ENCODE measurements at places on chromosomes 5 and 9.

DNA sequence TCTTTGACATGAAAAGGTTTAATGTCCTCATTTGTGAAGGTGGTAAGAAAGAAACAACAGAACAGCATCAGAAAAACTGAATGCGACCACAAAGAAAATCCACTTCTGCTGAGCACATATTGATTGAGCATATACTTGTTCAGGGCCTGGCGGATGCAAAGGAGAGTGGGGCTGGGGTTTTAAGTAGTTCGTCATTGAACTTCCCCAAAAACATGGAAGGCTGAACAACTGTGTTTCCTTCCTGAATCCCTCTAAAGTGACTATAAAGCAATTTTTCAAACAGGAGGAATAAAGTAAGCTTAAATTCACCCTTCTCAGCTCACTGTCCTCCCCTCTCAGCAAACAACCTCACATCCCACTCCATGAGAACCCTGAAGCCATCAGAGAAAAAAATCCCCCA is 262.9 kb downstream of the AGTPBP1 start:
- no peak for DNase-seq

GRCh38 chr5:90231688-90232087 is 177.9 kb downstream of the CETN3 start:
- DNase-seq: no peak

GRCh38 chr9:86531971-86532640 is 177.9 kb upstream of the TUT7 start:
- DNase-seq: no peak

- DNase-seq: no peak
Observed at GRCh38 chr9:89225991-89226471, 47.4 kb upstream of the SHC3 start.

- DNase-seq: no peak
Observed at GRCh38 chr5:1640421-1640881, 116.7 kb upstream of the LPCAT1 start.

DNA sequence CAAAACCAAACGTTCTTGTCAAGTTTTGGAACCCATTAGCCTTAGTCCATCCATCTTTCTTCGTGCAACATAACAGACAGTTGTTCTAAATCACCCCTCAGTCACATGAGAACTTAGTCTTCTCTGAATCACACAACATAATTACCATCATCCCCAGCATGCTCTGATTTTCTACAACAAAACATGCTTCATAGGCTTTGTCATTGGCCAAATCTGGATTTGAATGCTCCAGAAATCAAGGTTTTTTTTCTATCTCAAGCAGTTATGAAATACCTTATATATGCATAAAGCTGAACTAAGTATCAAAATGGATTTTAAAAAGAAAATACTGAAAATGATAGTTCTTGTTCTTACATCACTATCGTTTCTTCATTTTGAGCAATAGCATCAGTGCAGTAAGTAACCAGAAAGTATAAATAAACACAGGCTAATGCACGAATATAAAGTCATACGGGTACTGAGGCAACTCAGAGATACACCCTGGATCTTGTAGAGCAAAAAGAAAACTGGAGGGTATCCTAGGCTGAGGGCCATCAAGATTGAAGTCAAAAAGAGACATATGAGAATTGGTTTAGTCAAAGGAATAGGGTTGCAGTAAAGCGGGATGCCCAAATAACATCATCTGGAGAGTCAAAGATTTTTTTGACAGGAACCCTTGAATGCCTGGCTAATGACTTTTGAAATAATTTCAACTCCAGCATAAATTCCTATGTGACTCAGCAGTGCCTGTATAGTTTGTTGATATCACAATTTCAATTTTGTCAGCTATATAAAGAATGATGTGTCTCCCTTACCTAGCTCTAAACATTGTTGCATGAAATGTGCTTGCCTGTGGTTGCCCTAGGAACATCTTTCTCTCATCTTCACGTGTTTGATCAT is 164.7 kb downstream of the ADAMTSL1 start:
- no peak for DNase-seq

DNA sequence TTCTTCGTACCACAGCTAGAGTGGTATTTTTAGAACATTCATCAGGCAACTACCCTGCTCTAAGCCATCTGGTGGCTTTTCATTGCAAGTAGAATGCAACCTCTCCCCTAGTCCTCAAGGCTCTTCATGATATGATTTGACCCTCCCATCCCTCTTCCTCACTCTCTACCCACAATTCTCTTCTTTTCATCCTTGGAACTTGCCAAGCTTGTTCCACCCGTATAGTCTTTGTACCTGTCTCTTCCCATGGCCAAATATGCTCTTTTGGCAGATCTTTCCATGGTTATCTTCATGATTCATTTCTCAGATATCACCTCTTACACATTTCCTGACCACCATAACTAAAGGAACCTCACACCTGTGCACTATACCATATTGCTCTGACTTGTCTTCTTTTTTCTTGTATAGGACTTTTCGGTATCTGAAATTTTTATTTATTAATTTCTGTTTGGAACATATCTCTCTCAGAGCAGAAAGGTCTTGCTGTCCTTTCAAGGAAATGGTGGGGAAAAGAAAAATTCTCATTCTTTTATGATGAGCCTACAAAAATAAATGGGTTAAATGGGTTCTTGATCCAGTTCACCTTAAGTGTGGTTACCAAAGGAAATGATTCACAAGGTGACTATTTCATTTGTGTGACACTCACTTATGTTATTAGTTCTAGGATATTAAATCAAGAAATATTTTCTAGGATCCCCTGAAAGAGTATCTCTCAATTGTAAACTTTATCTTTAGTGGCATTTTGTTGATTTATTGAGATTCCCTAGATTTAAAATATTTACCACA is 3.7 kb upstream of the CD274 start:
- no peak for DNase-seq

DNA sequence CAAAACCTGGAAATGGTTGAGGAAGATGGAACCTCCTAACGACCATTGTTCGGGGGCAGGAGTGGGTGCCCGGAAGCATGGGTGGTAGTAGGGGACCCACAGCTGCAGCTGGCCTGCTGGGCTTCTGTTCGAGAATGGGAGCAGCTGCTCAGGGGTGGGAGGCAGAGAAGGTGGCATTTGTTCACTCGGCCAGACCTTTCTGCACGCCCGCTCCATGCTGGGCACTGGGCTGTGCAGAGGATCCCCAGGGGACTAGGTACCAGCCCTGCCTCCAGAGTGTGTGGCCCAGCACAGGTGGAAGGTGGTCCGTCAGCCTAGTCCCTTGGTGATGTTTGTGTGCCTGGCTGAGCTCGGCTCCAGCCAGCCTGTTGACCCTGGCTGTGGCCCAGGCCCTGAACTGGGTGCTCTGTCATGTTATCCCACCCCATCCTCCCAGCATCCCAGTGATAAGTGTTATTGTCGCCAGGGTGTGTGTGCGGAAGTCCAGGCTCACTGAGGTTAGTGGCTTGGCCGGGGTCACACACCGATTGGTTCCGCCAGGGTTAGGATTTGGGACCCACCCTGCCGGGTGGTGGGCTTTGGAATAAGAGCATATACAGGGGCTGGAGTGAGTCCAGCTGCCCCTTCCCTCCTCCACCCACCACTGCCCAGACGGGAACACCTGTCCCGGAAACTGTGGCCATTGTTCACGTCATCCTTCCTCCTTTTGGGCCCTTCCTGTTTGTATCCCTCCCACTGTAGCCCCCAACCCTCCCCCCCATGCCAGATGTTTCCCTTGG is 4.8 kb downstream of the N4BP3 start:
- DNase-seq: no peak

- DNase-seq: no peak
Observed at GRCh38 chr5:144093400-144093799, 77.1 kb downstream of the YIPF5 start.

DNA sequence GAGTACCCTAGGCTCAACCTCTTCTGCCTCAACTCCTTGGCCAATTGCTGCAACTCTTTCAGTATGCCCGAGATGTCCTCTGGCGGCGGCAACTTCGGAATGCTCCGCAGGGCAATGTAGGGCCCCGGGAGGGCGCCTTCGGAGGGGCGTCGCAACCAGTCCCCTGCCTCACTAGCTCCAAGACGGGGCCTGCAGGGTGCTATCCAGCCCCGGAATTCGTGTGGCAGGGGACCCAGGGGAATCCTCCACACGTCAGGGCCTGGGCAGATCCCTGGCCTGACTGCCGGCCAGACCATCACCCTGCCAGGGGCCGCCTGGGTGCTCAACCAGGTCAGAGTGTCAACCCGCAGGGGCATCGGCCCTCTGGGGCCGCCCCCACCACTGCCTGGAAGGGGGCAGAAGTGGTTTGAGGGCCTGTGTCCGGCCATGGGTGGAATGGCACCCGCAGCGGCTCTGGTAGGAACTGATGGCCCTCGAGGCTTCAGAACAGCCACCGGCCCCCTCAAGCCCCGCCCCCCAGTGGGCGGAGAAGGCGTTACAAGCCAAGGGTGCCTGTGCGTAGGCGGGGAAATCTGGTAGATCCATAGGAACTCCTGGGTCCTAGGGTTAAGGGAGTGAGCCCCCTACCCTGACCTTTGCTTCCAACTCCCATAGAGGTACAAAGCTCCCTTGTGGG is at the start of gene POU5F2:
POU5F2 (minus strand) TSS at position 465 of the 676 bp plus-strand sequence; CDS start at position 428, 37 bp downstream.
- no peak for DNase-seq

GRCh38 chr9:131814707-131815106 is 74.8 kb upstream of the RAPGEF1 start:
- no peak for DNase-seq

DNA sequence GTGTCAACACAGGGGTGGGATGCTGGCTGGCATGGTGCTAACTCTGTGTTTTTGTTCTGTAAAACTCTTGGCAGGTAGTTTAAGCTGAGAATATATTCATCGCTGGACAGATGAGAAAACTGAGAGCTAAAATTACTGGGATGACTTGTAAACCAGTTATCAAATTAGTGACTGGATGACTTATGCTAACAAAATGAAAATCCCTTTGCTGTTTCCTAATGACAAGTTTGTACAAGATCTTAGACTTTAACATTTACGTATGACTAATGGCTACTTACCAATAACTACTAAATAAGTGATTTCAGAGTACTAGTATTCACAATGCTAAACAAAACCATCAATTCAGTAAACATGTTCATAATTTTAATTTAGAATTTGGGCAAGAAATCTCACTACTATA is 854.8 kb upstream of the ARRDC3 start:
- no peak for DNase-seq

- no peak for DNase-seq
Observed at GRCh38 chr5:68445257-68446069, 229.9 kb downstream of the PIK3R1 start.

DNA sequence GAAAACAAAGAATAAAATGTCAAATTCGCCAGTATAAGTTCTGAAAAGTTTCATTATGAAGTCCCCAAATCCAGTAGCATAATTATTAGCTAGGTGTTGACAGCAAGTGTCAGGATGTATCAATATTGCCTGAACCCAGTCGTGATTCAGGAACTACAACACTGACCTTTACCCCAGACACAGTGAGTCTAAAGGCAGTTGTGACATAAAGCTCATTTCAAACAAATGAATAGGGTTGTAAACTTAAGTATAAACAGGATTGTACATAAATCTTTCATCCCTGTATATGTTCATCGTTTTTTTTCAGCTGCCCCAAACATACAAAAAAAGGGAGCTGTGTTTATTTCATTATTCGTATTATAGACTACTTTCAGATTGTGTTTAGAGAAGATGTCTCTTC is 385.7 kb downstream of the PLK2 start:
- DNase-seq: no peak

DNA sequence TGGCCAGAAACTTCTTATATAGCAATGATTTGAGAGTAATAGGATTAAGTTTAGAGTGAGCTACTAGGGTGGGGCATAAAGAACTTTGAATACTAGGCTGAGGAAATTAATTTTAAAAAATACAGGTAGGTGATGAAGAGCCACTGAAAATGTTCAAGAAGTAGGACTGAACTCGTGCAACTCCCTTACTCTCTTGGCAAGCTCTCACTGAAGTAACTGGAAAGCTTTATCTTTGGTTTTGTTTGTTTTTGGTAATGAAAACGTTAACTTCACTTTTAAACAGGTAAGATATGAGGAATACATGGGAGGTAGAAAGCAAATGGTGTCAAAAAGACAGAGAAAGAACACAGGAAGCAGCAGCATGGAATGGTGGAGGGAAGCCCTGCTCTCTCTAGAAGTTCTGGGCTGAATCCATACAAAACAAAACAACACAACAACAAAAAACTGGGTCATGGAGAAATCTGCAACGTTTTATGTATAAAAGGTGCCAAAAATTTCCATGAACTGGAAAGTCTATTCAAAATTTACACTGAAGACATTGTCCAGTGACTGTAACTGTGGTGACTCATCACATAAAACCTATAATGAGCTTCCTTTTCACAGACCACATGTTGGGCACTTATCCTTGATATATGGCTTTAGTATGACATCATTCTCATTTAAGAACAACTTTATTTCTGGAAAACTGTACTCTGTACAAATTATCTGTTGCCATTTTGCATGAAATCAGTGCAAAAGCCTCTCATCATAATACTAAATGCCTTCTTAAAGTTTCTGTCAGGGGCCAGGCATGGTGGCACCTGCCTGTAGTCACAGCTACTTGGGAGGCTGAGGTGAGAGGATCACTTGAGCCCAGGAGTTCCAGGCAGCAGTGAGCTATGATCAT is 91.2 kb upstream of the CHD1 start:
- no peak for DNase-seq

DNA sequence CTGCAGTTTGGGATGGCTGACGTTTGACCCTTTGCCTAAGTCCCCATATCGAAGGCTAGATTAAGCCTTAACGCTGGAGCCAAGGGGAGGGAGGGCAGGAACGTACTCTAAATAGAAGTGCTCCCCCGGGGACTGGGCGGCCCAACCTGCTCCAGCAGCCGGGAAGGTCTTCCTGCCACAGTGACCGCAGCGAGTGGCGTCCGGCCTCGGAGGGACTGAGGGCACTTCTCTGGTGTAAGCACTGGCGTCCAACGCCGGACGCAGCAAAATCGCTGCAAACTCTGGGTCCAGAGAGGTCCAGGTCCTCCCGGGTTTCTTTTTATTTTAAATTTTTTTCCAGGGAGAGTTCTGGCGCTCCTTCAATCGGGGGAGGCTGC is 505 bp upstream of the ACER2 start:
- no peak for DNase-seq

DNA sequence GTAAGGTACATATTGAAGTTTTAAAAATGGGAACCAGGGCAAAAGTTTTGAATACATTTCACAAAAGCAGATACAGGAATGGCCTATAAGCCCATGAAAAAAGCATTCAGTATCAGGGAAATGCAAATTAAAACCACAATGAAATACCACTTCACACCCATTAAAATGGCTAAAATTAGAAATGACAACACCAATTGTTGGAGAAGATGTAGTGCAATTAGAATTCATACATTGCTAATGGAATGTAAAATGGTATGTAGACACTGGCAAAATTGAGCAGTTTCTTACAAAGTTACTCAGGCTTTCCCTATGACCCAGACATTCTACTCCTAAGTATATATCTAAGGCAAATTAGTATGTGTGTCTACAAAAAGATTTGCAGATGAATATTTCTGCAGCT is 34.2 kb downstream of the CDC14B start:
- DNase-seq: no peak

GRCh38 chr9:20725675-20726074 is 41.6 kb downstream of the FOCAD start:
- no peak for DNase-seq

DNA sequence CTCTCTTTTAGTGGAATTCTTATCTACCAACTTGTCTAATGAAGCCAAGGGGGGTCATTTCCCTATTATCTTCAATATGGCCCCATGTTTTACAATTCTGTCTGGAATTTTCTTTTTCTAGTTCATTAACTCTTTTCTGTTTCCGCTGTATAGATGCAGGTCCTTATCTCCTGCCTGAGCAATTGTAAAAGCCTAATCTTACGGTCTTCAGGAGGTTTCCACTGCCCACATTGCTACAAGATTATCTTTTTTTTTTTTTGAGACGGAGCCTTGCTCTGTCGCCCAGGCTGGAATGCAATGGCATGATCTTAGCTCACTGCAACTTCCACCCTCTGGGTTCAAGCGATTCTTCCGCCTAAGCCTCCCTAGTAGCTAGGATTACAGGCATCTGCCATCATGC is 132.3 kb downstream of the UNC13B start:
- DNase-seq: no peak

GRCh38 chr9:124863371-124863871 is 1.5 kb downstream of the ARPC5L start:
- DNase-seq: no peak

All from CD4-positive, alpha-beta T cell treated with Interleukin-21 for 1 hour (primary cell).